ENCODE measurements at places on chromosomes 6 and 20.

DNA sequence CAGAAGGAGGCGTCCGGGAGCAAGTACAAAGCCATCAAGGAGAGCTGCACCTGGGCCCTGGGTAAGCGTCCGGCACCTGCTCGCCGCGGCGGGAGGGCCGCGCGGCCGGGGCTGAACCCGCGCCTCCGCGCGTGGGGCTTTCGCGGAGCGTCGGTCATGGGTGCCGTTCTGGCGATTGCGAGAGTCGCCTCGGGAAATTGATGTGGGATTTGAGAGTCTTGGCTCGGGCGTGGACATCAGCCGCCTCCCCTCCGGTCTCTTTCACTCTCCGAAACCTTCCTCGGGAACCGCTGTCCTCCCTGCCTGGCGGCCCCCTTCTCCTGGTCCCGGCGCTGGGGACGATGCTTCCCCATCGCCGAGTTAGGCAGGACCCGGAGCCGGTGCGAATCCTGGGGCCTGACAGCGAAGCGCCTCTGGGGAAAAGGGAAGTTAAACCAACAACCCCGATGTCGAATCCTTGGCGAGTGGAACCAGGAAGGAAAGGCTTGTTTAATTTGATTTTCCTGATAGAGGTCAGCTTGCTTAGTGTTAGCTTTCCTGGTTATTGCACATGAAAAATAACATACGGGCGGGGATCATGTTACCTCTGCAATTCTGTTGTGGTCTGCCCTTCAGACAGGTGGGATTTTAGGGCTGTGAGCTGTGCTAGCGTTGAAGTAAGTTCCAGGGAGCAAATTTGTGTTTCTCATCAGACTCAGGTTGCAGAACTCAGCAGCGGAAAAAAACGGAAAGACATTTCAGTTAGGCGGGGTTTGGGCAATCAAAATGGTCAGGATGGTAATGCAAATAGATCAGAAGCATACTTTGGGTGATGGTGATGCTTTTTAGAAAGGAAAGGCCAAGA, 594 bp downstream of the ARFGEF3 start:
- no peak for DNase-seq

GRCh38 chr20:44151621-44152416, 35.2 kb downstream of the JPH2 start:
- DNase-seq = no peak

DNA sequence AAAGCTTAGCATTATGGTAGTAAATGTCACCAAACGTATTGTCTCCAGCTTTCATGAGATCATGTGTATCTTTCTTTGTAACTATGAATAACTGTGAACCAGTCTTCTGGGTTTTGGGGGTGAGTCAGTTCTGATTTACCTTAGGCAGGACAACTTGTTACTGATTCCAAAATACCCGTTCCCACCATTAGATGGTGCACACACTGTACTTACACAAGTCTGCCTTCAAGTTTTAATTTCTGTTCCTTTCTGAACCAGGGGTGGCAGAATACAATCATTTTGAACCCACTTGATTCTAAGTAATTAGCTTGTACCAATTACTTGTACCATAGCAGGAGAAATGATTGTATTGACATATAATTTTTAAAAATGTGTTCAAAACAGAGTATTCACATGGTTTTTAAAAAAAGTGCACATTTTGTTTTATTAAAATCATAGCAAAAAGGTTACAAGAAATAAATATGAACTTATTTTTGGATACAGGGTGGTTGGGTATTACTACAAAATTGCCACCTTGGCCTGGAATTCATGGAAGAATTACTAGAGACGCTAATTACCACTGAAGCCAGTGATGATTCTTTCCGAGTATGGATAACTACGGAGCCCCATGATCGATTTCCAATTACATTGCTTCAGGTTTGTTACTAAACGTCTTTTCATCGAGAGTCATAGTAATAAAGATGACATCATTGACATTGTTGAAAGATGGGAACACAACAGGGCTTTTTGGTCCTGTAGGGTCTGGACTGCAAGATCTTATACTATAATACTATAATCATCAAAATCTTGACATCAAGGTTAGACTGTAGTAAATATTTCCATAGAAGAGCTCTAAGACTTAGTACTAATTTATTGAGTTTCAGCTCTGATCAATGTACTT, 75.2 kb upstream of the GLP1R start:
- DNase-seq = no peak

DNA sequence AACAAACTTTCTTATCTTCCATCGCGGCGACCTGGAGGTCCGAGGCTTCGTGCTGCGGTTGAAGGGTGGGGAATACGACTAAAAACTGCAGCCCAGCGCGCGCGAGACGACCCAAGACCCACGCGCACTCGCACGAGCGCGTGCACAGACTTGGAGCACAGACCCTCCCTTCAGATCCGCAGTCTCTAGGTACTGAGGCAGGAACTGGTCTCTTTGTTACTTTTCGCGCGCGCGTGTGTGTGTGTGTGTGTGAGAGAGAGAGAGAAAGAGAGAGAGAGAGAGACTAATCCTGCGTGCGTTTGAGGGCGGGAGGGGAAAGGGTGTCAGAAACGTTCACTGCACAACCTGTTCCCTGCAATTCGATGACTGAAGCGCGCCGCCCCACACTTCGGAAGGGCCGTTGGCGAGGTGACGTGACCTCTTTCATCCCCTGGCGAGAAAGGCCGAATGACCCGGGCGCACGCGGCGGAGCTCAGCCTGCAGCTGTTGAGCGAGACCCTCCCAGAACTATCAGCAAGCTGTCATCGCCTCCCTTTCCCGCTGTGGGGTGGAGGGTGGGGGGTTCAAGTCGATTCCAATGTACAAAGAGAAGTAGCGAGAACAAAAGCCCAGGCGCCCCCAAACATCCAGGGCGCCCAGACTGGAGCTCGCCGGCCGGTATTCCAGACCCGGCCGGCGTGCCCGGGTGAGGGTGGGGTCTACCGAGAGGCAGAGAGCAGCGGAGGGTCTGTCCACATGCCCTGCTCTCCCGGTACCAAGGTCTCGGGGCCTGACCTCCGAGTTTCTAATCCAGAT, 1.5 kb upstream of the TUBB2B start:
- DNase-seq = no peak

DNA sequence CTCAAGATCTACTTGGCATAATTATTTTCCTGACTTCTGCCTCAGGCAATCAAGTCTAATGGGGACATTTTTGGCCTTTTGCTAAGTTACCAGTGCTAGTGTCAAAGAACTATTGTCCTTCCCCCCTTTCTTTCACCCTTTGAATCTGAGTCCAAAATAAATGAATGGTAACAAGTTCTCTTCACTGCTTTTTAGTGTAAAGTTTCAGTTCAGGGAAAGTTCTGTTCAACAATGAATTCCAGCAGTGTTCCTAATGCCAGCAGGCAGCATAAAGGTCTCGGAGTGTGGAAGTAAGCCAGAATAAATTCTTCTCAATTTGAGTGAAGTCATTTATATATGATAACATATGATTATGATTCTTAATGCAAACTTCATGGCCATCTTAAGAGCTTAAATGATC, 20.8 kb upstream of the TSPYL1 start:
- DNase-seq = no peak

DNA sequence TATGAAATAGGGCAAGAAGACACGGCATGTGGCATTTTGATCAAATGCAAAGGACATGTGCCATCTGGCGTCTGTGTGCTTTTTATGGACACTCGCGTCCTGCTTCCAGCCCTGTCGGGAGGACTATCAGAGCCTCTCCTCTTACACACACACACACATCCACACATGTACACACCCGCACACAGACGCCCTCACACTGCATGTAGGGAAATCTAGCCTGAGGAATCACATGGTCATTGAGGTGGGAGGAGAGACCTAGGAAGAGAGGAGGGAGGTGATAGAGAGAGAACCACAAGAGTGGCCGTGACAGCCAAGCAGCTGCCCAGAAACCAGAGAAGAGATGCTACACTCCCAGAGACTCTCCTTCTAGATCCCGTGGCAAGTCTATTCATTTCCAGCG, 105.9 kb upstream of the CDYL start:
- DNase-seq = no peak

- no peak for DNase-seq
These were observed 45.0 kb downstream of the CARMIL1 start for GRCh38 chr6:25324066-25324762.

- DNase-seq = no peak
These were observed 315.1 kb downstream of the THBS2 start for GRCh38 chr6:168938546-168938945.

- DNase-seq = no peak
These were observed 54.5 kb downstream of the IPCEF1 start for GRCh38 chr6:154301839-154302752.

DNA sequence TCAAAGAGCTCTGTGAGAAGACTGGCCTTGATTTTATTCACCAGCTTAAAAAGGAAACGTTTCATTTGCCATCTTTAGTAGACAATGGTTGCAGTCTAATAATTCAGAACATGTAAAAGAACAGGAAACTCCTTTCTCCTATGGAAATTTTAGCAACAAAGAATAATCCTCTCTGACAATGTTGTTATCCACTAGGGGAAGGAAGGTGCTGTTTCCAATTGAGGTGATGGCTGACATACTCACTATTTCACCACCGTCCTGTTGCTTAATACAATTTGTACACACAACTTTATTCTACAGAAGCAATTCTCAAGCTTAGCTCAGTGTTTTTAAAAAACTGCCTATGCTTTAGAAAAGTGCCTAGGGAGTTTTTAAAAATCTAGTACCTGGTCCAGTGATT, 192.7 kb downstream of the ARHGAP18 start:
- no peak for DNase-seq

- no peak for DNase-seq
These were observed 38.7 kb upstream of the RIPOR2 start for GRCh38 chr6:24974182-24975171.

- DNase-seq = no peak
These were observed 202.8 kb upstream of the CST7 start for GRCh38 chr20:24746351-24746685.

DNA sequence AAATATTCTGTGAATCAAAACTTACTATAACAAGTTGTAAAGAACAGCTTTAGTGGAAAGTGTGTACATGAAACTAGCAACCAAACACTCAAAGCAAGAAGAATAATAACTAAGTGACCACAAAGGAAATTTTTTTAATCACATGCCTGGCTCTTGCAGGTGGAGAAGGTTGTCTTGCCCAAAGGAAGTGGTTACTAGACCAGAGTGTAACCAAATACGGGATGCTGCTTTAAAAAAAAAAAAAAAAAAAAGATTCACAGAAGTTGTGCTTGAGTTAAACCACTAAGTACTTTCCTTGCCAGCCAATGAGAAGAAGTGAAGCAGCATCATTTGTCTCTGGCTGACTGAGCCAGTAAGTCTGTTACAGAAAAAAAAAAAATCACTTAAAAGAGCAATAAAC, 19.1 kb upstream of the HLA-DQB1 start:
- no peak for DNase-seq

DNA sequence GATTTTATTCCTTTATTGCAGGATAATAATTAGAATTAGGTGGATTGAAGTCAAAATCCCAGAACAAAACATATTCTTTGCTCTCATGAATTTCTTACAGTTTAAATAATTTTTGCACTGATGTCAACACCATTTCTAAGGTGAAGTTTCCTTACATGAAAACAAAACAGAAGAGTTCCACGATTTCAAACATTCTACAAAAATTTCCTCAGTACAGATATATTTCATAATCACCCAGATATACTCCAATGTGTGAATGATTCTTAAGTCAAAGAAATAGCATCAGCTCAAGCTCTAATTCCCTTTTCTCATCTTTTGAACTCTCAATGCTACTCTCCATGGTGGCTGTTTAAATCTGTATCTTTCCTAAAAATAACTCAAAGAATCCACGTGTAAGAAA, 39.5 kb upstream of the THBS2 start:
- DNase-seq = no peak

- no peak for DNase-seq
These were observed 11.9 kb upstream of the TGM3 start for GRCh38 chr20:2283706-2284423.

- no peak for DNase-seq
These were observed 15.0 kb downstream of the RAB23 start for GRCh38 chr6:57207141-57207540.

GRCh38 chr6:84583784-84584183, 180.6 kb downstream of the TBX18 start:
- no peak for DNase-seq
